Glutamatergic neuron (in vitro differentiated cells): ENCODE measurements at places on chromosomes 12 and 14. TPM values are rescaled to one million over a fixed set of nuclear protein-coding genes. Genes with fewer than 3 reads are reported as not detected.
A peak's percentile ranks its signal among the peaks of the same experiment; 100 is the strongest.

The DUSP6 gene
- total RNA-seq, result 4.2 TPM

The LTBP2 gene
- total RNA-seq, result 1.2 TPM

GRCh38 chr14:91753501-91754128 lies 21.7 kb upstream of the CATSPERB start:
- no peak overlapping the region for H3K4me3 ChIP-seq
- DNase-seq, result no peak
- no peaks in the 10 kb centered on the region for H3K4me1 ChIP-seq
- H3K27me3 ChIP-seq, result no peaks in the 10 kb centered on the region
- H3K36me3 ChIP-seq, result no peaks in the 10 kb centered on the region

- no peak overlapping the region for H3K4me3 ChIP-seq
- H3K36me3 ChIP-seq, result no peaks in the 10 kb centered on the region
- no peak overlapping the region for H3K27ac ChIP-seq
- DNase-seq, result no peak
These were observed 78.8 kb downstream of the ETV6 start for GRCh38 chr12:11728154-11728755.

The AICDA gene
- total RNA-seq, result not detected

GRCh38 chr14:22159099-22159498 lies 429.9 kb downstream of the DAD1 start:
- no peak overlapping the region for H3K4me3 ChIP-seq
- no peaks in the 10 kb centered on the region for H3K27me3 ChIP-seq
- no peak for DNase-seq
- H3K27ac ChIP-seq, result no peak overlapping the region
- H3K36me3 ChIP-seq, result no peaks in the 10 kb centered on the region
- no peaks in the 10 kb centered on the region for H3K4me1 ChIP-seq

- H3K4me1 ChIP-seq, result no peaks in the 10 kb centered on the region
- H3K27ac ChIP-seq, result no peak overlapping the region
- DNase-seq, result peak; percentile 77
- H3K36me3 ChIP-seq, result no peaks in the 10 kb centered on the region
These were observed 62.4 kb upstream of the PLBD1 start for GRCh38 chr12:14629832-14630710.

DNA sequence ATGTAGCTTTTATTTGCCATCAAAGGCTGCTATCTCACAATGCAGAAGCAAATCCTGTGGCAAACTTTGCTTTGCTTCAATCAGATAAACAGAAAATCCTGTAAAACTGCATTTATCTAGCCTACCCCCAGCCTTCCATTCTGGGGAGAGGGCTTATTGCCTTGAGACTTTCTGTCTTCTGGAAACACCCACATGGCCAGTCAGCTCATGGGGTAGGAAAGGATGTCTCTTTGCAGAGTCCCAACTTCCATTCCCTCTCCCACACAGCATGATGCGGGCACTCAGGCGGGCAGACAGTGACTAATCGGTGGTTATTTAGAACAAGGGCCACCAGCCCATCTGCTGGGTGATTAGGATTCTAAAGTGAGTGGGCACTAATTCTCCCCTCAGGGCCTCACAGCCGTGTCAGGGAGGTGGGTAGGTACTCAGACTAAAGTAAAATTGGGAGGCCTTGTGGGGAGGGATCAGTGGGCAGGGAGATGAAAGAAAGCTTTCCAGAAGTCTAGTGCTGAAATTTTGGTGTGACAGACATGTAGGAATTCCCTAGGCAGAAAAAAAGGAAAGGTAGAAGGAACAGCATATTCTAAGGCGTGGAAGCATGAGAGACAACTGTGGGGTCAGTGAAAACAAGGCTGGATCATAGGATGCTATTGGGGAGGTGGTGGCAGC lies 720.5 kb downstream of the VRK1 start:
- H3K27me3 ChIP-seq, result peaks cover 2% of the 10 kb centered on the region
- DNase-seq, result no peak
- no peak overlapping the region for H3K27ac ChIP-seq
- no peaks in the 10 kb centered on the region for H3K4me1 ChIP-seq

DNA sequence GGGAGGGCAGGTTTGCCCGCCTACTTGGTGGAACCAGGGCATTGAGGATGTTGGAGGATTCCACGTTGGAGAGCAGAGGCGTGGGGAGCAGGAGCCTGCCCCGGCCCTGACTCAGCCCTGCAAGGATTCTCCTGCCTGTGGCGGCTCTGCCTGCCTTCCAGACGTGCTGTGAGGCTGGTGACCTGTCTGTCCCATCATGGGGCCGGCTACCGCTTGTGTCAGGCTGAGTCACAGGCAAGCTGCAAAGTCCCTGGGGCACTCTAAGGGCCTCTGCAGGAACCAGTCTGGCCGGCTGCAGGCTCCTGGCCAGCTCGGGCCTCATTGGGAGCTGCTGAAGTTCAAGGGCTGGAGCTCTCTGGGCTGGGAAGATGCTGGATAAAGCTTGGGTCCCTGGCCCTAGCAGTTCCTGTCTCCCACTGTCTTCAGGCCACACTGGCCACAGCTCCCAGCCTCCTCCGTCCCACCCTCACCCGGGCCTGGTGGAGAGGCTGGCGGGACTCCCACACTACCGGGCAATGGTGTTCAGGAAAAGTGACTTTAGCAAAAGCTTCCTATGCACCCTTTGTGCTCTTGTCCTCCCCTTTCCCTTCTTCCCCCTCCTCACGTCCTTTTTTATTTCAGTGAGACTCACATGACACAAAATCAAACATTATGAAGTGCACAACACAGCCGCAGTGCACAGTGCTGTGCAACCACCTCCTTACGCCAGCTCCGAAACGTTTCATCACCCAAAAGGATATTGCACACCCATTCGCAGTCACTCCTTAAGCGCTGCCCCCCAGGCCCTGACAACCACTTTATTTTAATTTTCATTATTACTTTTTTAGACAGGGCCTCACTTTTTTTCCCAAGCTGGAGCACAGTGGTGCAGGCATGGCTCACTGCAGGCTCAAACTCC lies 22.0 kb upstream of the ULK1 start:
- no peak overlapping the region for H3K4me3 ChIP-seq
- no peak for DNase-seq
- H3K36me3 ChIP-seq, result peaks cover 8% of the 10 kb centered on the region
- H3K27me3 ChIP-seq, result peaks cover 3% of the 10 kb centered on the region
- peaks cover 1% of the 10 kb centered on the region for H3K4me1 ChIP-seq

The MBIP gene
- total RNA-seq, result 26.7 TPM

GRCh38 chr14:68797121-68797670 lies 4.3 kb upstream of the ZFP36L1 start:
- DNase-seq, result peak; percentile 7
- H3K36me3 ChIP-seq, result no peaks in the 10 kb centered on the region
- no peak overlapping the region for H3K27ac ChIP-seq
- H3K4me1 ChIP-seq, result peaks cover 6% of the 10 kb centered on the region

GRCh38 chr14:60647837-60648248 lies 1.4 kb downstream of the SIX1 start:
- H3K4me3 ChIP-seq, result peak overlapping the region; percentile 95
- peak overlapping the region; percentile 93 for H3K27ac ChIP-seq
- H3K4me1 ChIP-seq, result peaks cover 41% of the 10 kb centered on the region

DNA sequence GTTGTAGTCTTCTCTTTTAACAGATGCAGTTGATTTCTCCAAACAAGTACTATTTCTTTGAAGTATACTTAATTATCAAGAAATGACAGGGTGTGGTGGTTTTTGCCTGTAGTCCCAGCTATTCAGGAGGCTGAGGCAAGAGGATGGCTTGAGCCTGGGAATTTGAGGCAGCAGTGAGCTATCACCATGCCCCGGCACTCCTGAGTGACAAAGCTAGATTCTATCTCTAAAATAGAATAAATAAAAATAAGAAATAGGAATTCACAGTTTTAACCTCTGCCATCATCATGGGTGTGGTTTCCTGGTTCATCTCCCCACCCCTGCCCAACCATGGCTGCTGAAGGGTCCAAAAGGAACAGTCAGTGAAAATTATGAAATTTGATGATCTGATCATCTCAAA lies 290.2 kb upstream of the FLRT2 start:
- H3K27ac ChIP-seq, result peak overlapping the region; percentile 87
- no peak overlapping the region for H3K4me3 ChIP-seq
- no peaks in the 10 kb centered on the region for H3K36me3 ChIP-seq
- peaks cover 40% of the 10 kb centered on the region for H3K4me1 ChIP-seq
- no peak for DNase-seq

- no peak overlapping the region for H3K27ac ChIP-seq
- no peaks in the 10 kb centered on the region for H3K36me3 ChIP-seq
- H3K4me3 ChIP-seq, result no peak overlapping the region
- H3K4me1 ChIP-seq, result no peaks in the 10 kb centered on the region
- H3K27me3 ChIP-seq, result no peaks in the 10 kb centered on the region
These were observed 407.5 kb upstream of the CLEC14A start for GRCh38 chr14:38663382-38663781.

The TAS2R13 gene
- total RNA-seq, result 2.0 TPM
